CD8-positive, alpha-beta memory T cell (primary cell): ENCODE measurements at places on chromosomes 16 and 17.

DNA sequence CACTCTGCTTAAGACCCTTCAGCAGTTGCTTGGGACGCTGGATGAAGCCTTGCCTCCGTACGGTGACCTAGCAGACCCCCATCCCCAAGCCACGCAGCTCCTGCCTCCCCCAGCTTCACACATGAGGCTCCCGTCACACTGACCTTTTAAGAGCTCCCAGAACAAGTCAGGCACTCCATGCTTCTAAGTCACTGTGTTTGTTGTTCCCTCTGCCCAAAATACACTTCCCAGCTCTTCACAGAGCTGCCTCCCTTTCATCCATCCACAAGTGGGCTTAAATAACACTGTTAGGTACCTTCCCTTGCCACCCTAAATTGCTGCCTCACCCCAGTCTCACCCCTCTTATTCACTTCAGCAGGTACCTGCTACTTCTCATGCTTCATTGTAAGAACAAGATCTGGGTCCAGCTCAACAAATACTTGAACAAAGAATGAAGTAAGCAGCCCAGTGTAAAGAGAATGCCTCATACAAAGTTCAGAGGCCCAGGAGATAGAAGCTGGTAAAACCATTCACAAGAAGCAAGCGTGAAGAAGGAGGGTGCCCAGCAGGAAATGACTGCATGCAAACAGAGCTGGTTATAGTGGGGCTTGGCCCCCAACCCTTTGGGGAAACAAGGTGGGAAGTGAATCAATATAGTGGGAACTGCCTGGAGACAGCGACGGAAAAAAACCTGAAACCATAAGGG lies 5.8 kb downstream of the ZC3H7A start:
- no peak for DNase-seq

DNA sequence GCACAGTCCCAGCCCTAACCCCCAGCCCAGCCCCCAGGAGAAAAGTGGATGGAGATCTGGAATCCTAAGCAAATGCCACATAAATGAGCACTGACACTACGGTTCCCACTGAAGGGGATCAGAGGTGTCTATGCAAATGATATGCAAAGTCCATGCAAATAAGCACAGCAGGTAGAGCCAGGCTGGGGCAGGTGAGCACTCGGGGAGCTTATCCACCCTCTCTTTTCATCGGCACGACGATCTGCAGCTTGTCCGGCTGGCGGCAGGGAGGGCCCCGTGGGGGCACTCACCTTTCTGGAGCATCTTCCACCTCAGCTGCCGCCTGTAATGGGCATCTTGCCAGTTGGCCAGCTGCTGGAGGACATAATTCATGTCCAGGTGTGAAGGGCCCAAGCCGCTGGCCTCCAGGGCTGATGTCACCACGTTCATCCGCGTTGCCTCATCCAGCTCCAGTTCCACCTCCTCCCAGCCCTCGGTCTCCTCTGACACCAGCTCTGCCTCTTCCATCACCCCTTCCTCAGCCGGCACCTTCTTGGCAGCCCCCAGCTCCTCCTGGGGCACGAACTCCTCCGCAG lies 9.9 kb downstream of the HAP1 start:
- no peak for DNase-seq

- no peak for DNase-seq
Observed at GRCh38 chr16:12315330-12316136, 339.0 kb downstream of the SNX29 start.

DNA sequence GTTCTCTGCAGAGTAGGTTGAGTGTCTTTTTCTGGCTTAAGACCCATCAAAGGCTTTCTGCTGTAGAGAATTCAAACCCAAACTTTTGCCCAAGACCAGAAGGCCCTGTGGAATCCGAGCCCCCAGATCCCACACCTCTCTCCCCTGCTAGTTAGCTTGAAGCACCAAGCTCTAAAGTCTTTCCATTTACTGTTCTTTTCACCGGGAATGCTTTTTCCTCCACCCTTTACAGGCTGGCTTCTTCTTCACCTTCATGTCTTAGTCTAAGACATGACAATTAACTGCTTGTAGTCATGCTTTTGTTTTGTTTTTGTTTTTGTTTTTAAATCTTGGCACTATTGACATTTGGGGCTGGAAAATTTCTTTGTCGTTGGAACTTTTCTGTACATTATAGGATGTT lies 15.5 kb downstream of the HSD17B2 start:
- no peak for DNase-seq

DNA sequence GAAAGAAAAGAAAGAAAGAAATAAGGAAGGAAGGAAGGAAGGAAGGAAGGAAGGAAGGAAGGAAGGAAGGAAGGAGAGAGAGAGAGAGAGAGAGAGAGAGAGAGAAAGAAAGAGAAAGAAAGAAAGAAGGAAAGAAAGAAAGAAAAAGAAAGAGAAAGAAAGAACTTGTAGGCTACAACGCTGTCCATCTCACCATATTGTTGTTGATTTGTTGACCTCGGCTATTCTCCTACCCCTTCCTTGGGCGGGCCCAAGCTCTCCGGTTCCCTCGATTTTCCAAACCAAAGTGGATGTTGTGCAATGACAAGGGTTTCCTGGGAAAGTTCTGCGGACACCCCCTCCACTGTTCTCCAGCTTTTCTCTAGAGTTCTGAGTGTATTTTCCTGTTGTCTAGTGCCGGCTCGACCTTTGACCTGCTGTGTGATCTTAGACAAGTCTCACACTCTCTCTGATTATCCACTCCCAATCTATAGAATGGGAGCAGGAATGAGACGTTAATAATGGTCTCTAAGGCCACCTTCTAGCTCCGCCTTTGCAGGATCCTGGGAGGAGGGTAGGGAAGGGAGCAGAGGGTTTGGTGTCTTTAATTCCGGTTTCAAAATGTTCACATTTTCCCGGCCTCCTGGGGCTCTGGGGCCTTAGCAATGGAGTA lies 1.6 kb downstream of the IRX6 start:
- DNase-seq = no peak

DNA sequence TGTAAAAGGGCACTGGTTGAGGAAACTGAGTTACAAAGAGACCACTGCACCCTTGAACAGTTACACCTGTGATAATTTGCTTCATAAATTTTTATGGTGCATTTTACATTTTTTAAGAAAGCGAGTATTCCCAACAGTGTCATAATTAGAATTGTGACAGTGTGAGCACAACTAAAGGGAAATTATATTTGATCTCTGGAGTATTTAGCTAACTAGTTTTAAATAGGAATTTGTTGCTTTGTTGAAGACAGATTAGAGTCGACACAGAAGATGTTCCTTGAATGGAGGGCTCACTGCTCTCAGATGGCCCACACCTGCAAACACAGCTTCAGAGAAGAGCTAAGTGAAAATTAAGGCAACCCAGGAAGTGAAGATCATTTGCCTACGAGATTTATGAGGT lies 555.0 kb upstream of the GOT2 start:
- no peak for DNase-seq

GRCh38 chr17:58421711-58422110 lies 4.4 kb upstream of the RNF43 start:
- no peak for DNase-seq

DNA sequence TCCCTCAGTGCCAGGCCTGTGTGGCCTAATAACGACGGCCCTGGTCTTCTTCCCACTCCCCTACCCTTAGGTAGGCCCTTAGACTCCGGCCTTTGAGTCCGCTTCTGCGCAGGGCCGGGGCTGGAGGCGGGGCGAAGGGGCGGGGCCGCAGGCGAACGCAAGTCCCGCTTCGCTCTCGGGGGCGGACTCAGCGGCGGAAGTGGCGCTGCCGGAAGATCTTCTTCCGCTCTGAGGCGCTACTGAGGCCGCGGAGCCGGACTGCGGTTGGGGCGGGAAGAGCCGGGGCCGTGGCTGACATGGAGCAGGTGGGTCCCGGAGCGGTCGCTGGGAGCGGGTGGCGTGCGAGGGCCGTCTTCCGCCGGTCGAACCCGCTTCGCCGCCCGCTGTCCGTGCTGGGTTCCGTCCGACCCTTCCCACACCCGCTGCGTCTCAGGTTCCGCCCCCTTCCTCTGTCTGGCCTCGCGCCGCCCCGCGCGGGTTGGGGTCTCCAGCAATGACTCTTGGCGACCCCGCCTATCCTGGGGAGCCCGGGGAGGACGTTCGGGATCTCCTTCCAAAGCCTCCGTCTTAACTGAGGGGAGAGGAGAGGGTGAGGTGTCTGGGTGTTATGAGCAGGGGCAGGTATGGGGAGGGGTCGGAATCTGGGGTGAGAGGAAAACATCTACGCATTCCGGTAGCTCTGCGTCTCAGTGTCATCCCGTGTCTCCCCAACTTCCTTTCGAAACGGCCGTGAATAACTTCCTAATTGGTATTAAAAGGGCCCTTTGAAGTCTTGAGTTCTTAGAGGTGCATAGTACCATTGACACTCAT lies at the start of gene STARD3:
Gene STARD3 (plus strand): TSS at position 218 of the 810 bp plus-strand sequence. CDS start 16,388 bp downstream, outside the sequence.
- peak; percentile 89 for DNase-seq

GRCh38 chr16:88208112-88208511 lies 174.6 kb upstream of the ZNF469 start:
- no peak for DNase-seq

DNA sequence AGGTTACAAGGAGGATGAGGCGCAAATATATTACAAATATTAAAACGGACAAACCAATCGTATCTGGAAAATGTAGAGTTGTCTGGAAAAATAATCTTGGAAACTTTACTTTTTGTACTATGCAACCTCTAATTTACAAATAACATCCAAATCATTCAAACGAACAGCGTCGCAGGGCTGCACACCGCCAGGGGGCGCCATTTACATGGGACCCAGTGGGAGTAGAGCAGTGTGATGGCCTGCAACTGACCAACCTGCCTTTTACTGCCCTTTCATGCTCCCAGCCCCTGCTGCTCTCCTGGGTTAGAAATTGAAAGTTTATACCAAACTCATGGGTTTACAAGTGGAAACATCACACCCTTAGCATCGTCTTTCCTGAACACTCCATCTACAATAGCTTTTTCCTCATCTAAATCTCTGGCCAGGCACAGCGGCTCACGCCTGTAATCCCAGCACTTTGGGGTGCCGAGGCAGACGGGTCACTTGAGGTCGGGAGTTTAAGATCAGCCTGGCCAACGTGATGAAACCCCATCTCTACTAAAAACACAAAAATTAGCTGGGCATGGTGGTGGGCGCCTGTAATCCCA lies 10.0 kb downstream of the PITPNC1 start:
- peak; percentile 62 for DNase-seq

GRCh38 chr17:73478768-73479424 lies 165.3 kb downstream of the SDK2 start:
- DNase-seq = no peak

DNA sequence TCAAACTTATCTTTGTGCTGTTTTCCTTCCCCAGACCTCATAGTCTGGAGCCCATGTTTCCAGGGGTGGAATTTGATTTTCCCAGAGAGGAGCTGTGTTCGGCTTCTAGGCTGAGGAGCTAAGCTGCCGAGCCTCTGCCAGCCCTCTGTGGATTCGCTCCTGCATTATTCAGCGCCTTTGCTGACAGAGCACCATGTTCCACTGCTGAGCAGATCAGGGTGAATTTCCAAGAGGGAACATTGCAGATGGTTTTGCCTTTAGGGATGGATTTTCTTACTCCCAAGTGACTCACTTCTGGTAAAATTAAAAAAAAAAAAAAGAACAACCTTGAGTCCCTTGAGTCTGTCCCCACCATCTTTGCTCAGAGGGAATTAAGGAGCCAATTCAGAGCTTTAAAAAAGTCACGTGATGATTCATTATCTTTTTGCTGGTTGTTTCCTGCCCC lies 229.5 kb downstream of the PRKCA start:
- DNase-seq = no peak

DNA sequence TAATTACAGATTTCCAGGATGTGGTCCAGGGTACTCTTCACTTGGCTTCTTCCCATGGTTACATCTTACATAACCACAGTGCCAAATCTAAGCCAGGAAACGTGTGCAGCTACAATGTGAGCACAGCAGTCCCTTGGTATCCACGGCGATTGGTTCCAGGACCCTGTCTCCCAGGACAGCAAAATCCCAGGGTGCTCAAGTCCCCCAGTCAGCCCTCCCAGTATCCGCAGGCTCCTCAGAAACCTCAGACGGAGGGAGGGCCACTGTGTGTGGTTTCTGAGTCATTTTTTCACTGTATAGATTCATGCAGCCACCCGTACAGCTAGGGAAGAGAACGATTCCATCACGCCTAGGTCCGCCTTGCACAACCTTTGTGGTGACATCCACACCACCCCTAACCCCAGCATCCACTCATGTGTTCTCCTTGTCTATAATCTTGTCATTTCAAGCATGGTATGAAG lies 11.1 kb upstream of the ATP2C2 start:
- DNase-seq = no peak

DNA sequence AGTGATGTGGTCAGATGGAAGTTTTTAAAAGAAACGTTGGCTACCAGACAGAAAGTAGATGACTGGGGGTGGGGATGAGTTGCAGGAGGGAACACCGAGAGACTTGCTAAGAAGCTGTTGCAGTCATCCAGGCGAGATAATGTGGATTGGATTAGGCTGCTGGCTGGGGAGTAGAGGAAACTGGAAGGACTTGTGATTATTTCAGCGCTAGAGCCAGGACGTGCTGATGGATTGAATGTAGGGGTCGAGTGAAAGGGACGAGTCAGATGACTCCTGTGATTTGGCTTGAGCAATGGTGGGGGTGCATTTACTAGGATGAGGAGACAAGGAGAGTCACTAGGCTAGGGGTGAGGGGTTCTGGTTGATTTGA lies 88.5 kb downstream of the CLEC16A start:
- no peak for DNase-seq

GRCh38 chr16:53091466-53092211 lies 36.8 kb downstream of the CHD9 start:
- no peak for DNase-seq

GRCh38 chr17:27666831-27667560 lies 36.0 kb downstream of the LGALS9 start:
- no peak for DNase-seq

- DNase-seq = no peak
Observed at GRCh38 chr16:4314532-4315185, 1.2 kb upstream of the GLIS2 start.

DNA sequence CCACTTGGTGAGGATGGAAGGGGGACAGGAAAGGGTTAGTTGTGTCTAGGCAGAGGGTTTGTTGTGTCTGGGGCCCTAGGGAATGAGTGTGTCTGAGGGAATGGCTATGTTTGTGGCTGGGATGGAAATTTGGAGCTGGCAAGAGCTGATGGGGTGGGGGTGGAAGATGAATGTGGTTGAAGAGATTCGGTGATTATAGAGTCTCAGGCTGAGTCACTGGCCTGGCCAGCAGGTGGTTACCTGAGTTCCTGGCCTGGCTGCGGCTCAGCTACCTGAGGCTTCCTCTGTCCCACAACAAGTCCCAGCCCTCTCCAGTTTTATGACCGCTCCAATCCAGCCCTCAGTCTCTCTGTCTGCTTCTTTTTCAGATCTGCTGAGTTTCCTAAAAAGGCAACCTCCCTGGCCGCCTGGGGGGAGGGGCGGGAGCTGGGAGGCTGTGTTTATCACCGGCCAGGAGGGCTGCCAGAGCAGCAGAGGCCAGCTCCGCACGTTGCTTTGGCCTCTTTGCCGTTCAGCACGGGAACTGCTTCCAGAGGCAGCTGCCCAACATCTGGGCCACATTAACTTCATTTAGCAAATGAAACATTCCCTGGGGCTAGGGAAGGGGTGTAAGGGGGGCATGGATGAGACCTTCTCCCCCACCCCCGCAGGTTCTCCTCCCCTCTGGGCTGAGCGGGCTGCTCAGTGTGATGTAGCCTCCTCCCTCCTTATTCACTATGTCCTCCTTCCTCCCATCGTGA lies 21.8 kb downstream of the ITGB3 start:
- no peak for DNase-seq

GRCh38 chr16:57613514-57613913 lies 14.9 kb upstream of the ADGRG1 start:
- DNase-seq = no peak

GRCh38 chr17:19752216-19753050 lies 4.3 kb upstream of the ALDH3A1 start:
- peak; percentile 8 for DNase-seq

- DNase-seq = no peak
Observed at GRCh38 chr17:63109661-63110060, 143.6 kb downstream of the TANC2 start.
